CD8-positive, alpha-beta T cell (primary cell): ENCODE measurements at places on chromosomes 1 and 21. TPM values are rescaled to one million over a fixed set of nuclear protein-coding genes. Genes with fewer than 3 reads are reported as not detected.

Gene SDHB
- total RNA-seq, result 71.8 TPM

Gene TCHH
- not detected for total RNA-seq

Gene HORMAD1
- not detected for total RNA-seq

Gene CNIH3
- 1.3 TPM for total RNA-seq
